ENCODE measurements at places on chromosomes 7 and 10. TPM values are rescaled to one million over a fixed set of nuclear protein-coding genes. Genes with fewer than 3 reads are reported as not detected.

GRCh38 chr7:4659551-4660286, 22.4 kb upstream of the FOXK1 start:
- DNase-seq = no peak

- peak; percentile 91 for DNase-seq
Measured at GRCh38 chr7:134470864-134471263, 12.0 kb upstream of the AKR1B1 start.

DNA sequence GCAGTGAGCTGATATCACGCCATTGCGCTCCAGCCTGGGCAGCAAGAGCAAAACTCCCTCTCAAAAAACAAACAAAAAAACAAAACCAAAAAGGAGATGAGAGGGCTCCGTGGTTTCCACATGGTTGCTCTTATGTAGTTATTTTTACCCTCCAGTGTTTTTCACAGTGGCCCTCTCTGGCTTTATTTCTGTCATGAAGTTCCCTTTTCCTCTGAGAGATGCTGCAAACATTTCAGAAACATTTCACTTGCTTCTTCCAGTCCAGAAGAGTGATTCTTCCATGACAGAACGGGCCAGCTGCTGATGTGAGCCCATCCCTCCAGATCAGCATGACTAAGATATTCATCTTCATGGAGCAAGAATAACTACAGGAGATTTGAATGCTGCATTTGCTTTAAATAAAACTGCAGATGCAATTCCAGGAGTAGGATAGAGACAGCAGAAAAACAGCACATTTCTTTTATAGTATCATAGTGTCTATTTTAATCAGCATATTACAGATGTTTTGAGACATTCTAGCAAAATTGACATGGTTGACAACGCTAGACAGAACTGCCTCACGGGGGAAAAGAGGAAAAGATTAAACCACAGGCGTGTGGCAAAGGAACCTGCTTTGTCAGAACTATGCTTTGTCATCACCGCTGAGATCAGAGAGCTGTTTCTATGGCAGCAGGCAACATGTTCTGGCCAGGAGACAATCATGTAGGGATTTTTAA, 40.3 kb downstream of the NRCAM start:
- peak; percentile 86 for DNase-seq

Gene NXPH1
- not detected for total RNA-seq

Gene ADAP1
- 1.6 TPM for total RNA-seq

DNA sequence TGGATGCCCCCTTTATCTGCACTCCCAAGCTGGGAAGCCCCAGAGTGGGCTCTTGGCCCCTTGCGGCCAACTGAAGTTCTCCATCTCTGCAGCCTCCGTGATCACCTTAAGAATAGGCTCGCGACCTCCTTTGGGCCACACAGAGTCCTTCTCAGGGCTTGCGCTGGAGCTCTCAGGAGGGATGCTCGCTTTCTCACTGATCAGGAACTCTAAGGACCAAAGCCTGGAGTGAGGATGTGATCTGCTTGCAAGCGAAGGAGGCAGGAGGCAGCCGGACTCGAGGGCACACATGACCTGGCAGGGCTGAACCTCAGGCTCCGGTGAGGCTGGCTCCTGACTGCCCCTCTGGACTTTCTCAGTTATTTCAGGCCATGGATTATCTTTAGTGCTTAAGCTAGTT, 192.1 kb upstream of the MKI67 start:
- no peak for DNase-seq

- DNase-seq = no peak
Measured at GRCh38 chr10:125003146-125003900, 61.4 kb downstream of the ZRANB1 start.

- peak; percentile 17 for DNase-seq
Measured at GRCh38 chr10:127012769-127013152, 107.5 kb downstream of the DOCK1 start.

GRCh38 chr7:47449810-47450590, 131.9 kb downstream of the TNS3 start:
- DNase-seq = no peak

DNA sequence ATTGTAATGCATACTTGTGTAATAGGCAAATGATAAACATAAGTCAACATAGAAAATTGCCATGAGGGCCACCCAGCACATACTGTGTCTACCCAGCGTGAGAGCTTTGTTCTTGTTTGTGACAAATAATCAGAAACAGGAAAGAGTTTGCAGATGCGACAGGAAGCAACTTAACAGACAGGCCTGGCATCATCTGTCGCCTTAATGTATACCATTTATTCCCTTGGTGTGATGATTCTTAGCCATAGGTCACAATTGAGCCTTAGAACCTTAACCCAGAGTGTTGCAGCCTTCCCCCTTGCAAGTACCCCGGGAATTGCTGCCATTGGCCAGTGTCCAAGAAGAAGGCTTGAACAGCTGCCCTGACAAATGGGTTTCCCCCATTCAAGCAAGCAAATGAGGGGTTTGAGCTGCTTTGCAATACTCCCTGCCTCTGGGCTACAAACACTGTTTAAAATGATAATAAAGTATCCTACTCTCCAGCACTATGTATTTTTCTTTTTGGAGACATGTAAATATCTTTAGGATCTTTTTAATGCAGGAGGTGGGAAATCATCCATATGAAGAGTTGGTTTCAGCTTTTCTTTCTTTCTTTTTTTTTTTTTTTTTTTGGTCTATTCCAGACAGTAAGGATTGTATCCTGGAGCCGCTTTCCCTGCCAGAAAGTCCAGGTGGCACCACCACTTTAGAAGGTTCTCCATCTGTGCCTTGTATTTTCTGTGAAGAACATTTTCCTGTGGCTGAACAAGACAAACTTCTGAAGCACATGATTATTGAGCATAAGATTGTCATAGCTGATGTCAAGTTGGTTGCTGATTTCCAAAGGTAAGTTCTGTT, 80.0 kb downstream of the ZNF277 start:
- DNase-seq = no peak

Gene KCNMA1
- 139 TPM for total RNA-seq

Gene NPC1L1
- not detected for total RNA-seq

Gene IFIT1B
- total RNA-seq = not detected

DNA sequence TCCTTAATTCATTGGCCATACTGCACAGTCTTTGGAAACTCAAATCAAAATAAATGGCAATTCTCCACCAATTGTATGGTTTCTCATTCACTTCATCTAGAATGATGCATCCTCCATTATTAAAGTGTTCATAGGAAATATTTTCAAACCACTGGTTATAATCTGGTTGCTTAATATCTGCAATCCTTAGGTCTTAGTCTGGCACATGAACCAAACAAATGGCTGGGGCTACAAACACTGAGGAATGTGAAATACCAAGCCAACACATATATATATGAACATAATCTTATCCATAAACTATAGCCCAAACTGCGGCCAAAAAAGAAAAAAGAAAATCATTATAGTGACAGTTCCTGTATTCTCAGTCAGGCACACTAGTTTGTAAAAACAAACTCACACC, 5.7 kb upstream of the MSS51 start:
- DNase-seq = no peak

Gene TMEM196
- not detected for total RNA-seq

GRCh38 chr10:131963350-131963749, 18.4 kb downstream of the BNIP3 start:
- no peak for DNase-seq

GRCh38 chr7:55028011-55028410, 9.2 kb downstream of the EGFR start:
- no peak for DNase-seq

DNA sequence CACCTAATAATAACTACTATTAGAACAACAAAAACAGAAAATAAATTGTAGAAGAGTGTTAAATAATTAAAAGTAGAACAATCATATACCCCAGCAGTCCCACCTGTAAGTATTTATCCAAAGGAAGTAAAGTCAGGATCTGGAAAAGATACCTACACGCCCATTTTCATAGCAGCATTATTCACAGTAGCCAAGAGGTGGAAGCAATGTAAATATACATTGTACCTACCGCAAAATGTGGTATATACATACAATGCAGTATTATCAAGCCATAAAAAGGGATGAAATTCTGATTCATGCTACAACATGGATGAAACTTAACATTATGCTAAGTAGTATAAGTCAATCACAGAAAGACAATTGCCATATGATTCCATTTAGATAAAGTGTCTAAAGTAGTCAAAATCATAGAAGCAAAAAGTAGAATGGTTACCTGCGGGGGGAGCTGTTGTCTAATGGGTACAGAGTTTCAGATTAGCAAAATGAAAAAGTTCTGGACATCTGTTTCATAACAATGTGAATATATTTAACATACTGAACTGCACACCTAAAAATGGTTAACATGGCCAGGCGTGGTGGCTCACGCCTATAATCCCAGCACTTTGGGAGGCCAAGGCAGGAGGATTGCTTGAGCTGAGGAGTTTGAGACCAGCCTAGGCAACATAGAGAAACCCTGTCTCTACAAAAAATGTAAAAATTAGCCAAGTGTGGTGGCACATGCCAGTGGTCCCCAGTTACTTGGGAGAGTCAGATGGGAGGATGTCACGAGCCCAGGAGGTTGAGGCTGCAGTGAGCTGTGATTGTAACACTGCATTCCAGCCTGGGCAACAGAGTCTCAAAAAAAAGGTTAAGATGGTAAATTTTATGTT, 6.0 kb upstream of the TMED4 start:
- DNase-seq = peak; percentile 71

Gene RADIL
- total RNA-seq = 0.57 TPM

Gene IFIT2
- 0.53 TPM for total RNA-seq

DNA sequence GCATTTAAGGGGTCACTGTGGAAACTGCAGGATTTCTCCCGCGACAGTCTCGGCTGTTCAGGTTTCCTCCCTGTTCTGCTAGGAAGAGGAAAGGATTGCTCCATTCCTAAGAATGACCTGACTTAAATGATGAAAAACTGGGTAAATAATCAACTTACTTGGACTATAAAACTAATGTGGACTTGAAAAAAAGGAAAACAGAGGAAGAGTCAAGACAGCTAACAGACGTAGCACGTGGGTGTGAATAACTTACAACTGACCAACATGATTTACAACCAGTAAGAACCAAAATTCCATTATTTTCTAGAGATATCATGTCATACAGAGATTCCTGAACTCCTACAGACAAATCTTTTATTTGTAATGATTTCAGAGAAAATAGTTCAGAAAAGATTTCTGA, 93.8 kb downstream of the ADAM12 start:
- no peak for DNase-seq

- DNase-seq = peak; percentile 31
Measured at GRCh38 chr10:110528224-110528996, 30.7 kb downstream of the DUSP5 start.

Gene MDH2
- total RNA-seq = 236 TPM

Gene ITPRID1
- total RNA-seq = not detected

- DNase-seq = no peak
Measured at GRCh38 chr10:102140218-102140617, 7.4 kb downstream of the PPRC1 start.

GRCh38 chr7:133109816-133110215, 27.9 kb upstream of the CHCHD3 start:
- DNase-seq = peak; percentile 2

DNA sequence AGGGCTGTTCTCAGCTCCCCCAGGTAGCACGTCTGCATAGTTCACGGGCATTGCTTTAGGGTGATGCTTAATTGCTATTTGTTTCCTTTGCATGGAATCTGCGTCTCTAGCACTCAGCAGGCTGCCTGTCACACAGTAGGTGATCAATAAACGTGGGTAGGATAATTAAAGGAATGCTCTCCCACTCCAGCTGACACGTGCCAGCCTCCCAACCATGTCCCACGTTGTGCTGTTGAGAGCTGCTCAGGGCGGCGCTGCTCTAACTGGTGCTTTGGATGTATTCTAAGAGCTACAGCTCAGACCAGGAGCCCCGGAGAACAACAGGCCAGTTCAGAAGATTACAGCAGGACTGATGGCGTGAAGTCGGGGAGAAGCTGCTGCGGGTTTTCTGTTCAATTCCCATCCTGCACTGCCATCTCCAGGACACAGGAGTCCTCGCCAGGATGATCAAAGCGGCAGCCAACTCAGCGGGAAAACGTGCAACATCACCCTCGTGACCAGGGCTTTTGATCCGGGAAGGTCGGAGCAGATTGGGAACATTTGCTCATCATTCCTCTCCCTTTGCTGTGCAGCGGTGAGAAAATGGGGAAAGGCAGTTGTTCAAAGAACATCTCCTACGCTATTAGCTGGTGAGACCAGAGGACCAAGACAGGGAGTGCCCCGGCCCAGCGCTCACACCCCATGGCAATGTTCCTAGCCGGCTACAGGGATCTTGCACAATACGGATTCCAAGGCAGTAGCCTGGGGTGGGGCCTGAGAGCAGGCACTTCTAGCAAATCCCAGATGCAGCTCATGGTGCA, 50.5 kb upstream of the FOXK1 start:
- peak; percentile 82 for DNase-seq

DNA sequence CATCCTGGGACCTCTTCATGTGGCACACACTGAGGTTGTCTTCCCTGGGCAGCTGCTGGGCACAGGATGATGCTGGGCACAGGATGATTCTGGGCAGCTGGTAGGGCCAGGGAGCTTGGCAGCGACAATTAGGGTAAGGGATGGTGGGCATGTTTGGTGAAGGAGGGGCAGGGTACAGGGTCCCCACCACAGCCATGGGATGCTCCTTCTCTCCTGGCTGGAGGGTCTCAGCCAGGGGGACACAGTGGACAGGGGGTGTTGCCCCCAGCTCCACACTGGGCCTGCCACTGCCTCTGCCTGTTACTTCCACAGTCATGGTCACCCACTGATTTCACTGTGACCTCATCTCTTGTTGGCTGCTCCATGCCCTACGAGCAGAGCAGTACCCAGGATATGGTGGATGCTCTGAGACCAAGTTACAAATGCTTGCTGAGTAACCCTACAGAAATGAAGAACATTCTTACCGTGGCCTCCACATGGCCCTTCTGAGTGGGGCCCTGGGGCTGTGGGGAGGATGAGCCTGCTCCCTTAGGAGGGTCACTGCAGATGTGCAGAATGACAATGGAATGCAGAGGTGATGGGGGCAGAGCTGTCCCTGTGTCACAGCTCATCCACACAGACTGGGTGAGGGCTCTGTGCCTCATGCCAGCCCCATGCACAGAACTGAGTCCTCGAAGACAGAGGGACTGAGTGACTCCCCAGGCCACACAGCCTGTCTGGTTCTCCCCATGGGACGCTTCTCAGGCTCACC, 28.4 kb upstream of the RET start:
- no peak for DNase-seq

GRCh38 chr10:15483215-15484075, 112.4 kb upstream of the FAM171A1 start:
- DNase-seq = no peak

- no peak for DNase-seq
Measured at GRCh38 chr10:122671355-122671754, 28.3 kb downstream of the C10orf120 start.

Gene ADGRA1
- total RNA-seq = not detected

Gene UCMA
- not detected for total RNA-seq

GRCh38 chr7:80907141-80907601, 11.7 kb downstream of the SEMA3C start:
- no peak for DNase-seq
